ENCODE measurements at places on chromosomes 12 and 14.
A peak's percentile ranks its signal among the peaks of the same experiment; 100 is the strongest.

DNA sequence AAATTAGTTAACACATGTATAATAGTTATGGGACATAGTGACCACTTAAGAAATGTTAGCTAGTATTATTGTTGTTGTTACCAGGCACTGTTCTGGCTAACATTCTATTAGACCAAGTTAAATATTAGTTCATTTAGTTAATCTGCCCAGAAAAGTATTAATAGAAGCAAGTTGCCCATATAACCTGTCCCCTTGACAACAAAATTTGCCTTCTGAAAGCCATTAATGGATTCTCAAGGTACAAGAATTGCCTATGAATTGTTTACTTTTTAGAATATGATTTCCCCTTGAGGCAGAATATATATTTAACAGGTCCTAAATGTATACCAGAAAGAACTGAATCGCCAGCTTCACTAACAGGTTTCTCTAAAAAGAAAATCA, 167.3 kb upstream of the TMCC3 start:
- DNase-seq: no peak

DNA sequence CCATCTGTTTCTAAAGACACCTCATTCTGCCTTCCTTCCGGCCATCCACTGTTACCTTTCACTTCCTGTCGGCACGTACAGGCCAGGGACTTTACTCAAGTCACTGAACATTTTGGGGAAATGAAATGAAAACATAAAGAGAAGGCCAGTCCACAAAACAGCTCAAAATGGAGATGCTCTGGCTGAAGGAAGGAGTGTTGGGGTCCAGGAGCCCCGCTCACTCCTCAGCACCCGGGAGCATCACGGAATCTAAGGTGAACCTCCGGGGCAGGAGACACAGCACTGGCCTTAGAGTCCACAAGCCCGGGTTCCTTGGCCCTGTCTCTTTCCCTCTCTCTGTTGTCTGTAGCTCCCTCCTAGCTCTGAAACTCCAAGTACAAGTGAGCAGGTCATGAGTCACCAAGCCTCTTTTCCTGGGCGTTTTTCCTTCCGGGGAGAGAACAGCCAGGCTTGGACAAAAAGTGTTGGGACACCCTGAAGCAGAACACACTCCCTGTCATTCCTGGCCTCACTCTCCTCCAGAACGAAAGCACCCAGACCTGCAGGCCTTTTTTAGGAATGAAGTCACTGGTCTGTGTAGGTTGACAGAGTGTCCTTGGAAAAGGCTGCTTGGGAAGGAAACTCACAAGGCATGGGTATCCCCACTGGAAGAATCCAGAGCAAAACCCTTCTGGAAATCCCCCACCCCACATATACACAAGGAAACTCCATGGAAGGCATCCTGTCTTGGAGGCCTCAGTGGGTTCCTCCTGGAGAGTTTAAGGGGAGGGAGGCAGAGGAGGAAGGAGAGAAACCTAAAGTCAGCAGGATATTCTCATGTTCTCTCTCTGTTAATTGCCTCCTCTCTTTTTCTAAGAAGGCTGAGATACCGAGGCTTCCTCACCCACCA, 245.3 kb downstream of the ZFP36L1 start:
- DNase-seq: no peak

- no peak for DNase-seq
Measured at GRCh38 chr14:99034711-99035171, 237.3 kb downstream of the BCL11B start.

DNA sequence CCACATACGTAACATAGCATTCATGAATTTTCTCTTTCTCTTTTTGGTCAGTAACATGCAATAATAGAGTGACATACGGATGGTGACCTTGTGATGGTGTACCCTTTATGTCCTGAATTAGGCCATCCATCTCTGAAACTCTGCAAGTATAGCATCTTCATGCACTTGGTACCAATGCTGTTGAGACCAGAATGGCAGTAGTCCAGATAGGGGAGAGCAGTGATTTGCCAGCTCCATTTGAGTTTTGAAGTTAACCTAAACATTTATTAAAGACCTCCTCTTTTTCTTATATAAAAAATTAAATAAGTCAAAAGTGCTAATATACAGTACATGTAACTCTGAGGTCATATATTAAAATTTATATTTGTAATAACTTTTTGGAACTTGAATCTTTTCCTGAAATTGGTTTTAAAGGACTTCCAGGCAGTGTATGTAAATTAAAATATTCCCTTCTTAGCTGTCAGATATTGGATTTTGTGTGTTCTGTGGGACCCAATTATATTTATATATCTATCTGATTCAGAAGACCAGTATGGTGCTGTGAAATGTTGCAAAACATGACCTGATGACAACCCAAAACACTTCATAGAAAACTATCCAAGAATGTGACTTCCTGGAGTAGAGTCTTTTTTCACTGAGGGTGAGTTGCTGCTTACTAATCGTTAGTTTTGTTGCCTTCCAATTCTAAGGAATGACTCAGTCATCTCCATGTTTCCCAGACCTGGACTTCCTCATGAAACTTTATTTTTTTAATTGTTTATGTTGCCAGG, 3.5 kb downstream of the ELK3 start:
- DNase-seq: no peak

DNA sequence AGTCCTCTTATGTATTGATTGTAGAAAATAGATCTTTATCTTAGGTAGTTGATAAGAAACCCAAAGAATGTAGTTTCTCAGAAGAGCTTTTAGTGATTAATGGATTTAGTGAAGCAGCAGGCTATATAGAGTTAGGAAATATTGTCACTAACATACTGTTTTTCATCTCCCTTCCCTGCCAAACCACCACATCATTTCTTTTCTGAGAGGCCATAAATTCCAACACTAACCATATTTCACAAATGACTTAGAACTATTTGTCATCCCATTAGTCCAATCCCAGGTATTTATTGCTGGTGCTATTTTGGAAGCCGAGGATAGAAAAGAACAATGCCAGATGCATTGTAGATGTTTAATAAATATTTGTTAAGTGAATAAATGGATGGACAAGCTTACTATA, 185.7 kb downstream of the KICS2 start:
- no peak for DNase-seq

- DNase-seq: no peak
Measured at GRCh38 chr14:99602788-99603415, 1.1 kb downstream of the CCDC85C start.

DNA sequence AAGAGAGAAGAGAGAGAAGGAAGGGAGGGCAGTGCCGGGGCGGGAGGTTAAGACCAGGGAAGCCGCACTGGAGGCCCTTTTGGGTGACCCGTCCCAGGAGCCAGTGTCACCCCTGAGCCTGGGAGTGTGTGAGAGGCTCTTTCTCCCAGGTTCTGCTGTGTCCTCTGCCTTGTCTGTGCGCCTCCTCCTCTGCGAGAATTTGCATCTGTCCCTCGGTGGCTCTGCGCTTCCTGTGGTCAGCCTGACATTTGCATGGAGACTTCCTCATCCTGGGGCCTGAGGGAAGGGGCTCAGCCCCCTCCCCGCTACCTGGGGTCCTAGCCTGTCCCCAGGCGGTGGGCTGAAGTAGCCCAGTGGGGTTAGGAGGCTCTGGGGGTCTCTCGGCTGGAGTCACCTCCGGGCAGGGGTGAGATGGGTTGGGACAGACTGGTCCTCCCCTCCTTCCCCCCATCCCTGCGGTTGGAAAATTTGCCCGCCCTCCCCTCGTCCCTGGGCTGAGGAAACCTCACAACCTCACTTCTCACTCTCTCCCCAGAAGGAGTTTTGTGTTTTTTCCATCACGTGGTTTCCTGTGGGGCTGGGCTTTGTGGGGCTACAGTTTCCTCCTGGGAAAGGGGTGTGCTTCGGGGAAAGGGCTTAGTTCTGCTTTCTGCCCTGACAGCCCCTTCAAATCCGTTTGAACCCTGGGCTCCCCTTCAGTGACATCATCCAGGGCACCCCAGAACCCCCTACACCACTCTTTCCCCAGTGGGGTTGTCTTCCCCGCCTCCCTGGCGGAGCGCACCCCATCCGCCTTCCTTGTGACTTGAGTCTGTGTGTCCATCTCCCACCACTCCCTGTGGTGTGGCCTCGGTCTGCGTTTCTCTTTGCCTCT, 2.5 kb downstream of the PTPN6 start:
- peak; percentile 87 for DNase-seq

DNA sequence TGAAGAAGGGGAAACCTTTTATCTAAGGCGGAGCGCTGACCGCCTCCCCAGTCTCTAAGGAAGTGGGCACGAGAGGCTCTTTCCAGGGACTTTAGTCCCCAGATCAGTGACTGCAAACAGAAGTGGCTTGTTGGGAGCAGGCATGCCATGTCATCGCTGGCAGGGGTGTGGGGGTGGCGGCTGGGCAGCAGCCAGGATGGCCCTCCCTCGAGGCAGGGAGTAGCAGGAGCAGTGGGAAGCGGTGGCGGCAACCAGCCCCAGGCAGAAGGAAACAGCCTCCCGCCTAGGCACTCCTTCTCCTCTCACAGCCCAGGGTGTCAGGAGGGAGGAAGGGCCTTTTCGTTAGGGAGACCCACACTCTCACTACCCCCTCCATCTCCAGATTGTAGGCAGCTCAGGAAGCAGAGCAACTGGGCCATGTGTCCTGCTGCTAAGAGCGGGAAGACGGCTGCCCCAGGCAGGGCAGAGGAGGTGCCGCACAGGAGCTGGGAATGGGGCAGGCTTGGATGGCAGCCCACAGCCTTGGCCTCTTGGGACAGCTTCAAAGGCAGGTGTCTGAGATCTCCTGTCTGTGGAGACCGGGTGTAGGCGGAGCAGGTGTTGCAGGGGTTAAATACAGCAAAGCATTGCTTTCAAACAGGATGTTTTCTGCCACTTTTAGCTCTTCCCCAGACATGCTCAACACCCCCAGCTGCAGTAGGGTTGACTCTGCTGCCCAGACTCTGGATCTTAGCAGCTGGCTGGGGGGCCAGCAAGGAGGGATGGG, 21.8 kb downstream of the VDR start:
- DNase-seq: no peak

- DNase-seq: no peak
Measured at GRCh38 chr12:50261654-50262053, 21.7 kb downstream of the LIMA1 start.

DNA sequence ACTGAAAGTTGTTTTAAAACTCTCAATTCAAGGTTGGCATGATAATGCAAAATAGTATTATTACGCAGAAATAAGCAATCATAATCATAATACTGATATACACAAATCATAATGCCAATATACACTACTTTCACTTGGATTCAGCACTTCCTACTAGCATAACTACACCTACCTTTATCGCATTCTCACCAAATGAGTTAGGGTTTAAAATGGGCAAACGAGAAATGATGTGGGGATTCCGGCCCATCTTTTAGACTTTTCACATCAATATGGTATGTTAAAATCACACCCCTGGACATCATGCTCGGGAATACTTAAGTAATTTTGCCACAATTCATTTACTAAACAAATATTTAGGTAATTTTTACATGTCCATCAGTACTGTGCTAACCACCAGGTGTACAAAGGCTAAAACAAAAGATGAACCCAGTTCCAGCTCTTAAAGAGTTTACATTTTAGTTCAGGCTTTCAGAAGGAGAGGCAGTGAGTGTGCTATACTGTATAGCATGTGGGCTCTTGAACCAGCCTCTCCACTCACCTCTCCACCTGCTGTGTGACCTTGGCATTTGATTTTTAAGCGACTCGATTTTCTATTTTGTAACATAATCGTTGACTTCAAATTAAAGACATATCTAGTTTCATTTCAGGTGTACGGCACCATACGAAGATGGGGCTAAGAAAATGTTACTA, 1.1 kb upstream of the USP15 start:
- no peak for DNase-seq

GRCh38 chr14:93893661-93894261, 33.4 kb upstream of the FAM181A start:
- DNase-seq: no peak

GRCh38 chr14:76953311-76953945, 75.1 kb downstream of the IRF2BPL start:
- DNase-seq: peak; percentile 1

GRCh38 chr14:33642080-33642479, 308.8 kb downstream of the EGLN3 start:
- DNase-seq: no peak

- DNase-seq: no peak
Measured at GRCh38 chr12:52616680-52617402, 1.5 kb downstream of the KRT73 start.

DNA sequence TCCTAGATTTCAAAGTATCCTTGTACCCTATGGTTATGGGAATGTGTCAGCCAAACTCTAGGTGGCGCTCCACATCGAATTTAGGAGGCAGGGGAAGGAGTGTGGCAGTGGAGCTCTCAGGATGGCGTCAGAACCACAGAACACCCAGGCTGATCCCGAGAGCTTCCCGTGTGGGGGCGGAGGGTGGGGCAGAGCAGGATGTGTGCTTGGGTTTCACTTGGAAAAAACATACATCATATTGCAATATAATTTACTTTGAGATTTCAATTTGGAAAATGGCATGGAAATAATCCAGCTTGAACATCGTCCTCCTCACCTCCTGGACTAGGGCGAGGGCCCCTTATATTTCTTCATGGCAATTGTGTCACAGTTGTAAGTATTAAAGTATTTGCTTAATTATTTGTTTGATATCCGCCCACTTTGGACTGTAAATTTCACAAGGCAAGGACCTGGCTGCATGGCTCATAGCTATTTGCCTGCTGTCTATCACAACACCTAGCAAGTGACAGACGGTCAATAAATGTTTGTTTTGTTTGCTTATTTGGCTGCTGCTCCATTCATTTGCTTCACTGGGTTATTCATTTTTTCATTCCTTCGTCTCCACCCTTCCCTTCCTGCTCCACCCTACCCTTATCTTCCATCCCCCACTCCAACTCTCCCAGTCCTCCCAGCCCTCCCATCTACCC, 221.5 kb upstream of the HMGA2 start:
- DNase-seq: no peak

- DNase-seq: no peak
Measured at GRCh38 chr12:86613311-86613710, 357.1 kb upstream of the MGAT4C start.

DNA sequence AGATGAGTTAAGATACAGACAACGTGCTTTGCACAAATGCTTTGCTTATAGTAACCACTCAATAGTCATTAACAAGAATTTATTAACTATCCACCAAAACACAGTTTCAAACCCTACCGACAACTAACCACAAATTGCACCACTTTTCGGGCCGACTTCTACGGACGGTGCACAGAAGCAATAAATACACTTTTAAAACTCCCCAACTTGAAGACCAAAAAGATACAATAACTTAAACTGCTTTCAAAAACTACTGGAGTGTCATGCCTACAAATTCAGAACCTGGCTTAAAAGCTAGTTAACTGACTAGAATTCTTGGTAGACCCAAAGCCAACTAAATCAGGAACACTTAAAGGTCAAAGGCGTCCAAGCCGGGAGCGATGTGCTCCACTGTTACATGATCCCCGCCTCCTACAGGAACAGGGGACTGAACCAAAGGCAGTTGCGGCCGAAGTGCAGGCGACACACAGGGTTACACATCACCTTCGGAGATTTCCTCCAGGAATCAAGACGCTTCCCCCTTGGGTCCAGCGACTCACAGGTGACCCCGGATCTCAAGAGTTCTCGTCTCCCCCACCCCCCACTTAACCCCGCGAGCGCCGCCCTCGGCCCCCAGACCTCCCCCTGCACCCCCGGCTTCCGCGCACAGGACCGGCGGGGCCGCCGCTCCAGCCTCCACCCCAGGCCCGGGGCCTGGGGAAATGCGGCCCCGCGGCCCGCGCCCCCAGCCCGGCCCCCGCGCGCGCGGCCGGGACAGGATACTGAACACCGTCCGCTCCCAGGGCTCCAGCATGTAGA, 507 bp downstream of the SPTSSA start:
- DNase-seq: no peak

- DNase-seq: no peak
Measured at GRCh38 chr14:101232340-101233020, 328.8 kb upstream of the DIO3 start.

- no peak for DNase-seq
Measured at GRCh38 chr14:94143239-94143638, 13.8 kb upstream of the IFI27L2 start.
